GM10248 (cell line): ENCODE measurements at places on chromosomes 2 and 18.

GRCh38 chr18:28075501-28075900, 101.4 kb downstream of the CDH2 start:
- DNase-seq = no peak

DNA sequence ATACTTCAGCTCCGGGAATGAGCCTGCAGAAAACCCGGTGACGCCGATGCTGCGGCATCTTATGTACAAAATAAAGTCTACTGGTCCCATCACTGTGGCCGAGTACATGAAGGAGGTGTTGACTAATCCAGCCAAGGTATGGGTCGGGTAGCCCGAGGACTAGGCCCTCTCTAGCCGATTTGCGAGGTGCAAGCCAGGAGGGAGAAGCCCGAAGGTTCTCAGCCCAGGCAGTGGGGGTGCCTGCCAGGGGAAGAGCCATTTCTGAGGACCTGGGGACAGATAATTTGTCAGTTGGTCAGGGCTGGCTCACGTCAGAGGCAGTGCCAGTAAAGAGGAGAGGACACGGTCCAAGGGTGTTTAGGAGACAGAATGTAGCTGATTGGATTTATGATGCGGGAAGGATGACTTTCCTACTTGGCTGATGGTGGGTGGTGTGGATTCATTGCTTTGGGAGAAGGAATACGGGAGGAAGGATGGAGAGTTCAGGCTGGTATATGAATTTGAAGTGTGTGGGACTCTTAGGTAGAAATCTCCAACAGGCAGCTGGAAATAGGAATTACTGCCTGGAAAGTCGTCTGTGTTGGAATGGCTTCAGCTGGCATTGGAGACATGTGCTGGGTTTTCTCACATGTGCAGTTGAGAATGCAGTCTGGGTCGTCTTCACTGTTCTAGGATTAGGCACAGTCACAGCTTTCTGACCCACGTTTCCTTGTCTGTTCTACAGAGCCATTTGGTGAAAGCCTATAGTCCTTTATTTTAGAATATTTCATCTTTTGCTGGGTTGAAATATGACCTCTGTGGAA, 874 bp downstream of the NDUFAF7 start:
- DNase-seq = peak; percentile 37

GRCh38 chr2:60867007-60867406, 14.4 kb upstream of the REL start:
- no peak for DNase-seq

DNA sequence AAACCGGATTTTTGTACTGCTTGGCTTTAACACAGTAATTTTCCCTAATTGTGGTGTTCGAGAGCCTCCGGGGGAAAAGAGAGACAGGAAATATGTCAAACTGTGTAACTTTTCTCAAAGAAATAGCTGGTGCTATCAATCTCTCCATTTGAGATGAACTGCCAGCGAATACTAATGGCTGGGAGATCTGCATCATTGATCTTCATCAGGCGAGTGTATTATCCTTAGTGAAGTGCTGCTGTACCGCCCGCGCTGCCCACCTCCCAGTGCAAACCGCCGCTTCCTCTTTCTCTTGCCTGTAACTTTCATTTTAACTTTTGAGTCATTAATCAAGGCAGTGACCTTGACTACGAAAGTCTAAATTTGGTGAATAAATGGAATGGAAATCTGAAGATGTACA, 246.1 kb upstream of the ST6GAL2 start:
- DNase-seq = peak; percentile 10

DNA sequence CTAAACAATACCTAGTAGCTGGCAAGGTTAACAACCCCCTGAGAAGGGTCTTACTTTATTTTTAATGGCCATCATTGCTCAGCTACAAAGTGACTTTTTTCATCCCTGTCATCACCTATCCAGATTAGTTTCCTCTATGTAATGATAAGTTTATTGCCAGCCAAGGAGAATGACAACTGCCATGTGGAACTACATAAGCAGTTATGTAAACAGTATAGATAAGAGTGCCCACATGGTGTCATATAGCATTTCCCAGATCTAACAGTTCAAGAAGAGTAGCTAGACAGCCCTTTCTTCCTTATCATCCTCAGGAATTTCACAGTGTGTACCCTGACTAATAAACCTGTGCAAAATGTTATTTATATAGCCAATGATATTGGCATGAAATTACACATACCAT, 240.2 kb upstream of the PIK3C3 start:
- DNase-seq = no peak

DNA sequence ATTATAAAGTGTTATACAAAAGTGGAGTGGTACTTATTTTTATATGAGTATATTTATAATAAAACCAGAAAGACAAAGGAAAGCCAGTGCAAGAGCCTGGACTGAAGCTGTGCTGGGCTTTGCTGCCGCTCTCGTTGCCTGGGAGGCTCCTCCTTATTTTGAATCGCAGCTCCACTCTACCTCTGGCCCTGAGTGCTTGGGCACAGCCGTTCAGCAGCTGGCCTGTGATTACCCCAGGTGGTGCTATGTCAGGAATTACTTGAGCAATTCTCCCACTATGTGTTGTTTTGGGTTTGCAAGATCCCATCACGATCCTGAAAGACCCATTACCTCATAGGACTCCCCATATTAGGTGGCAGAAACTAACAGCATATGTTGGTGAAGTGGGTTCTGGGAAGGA, 53.0 kb upstream of the LCLAT1 start:
- no peak for DNase-seq

GRCh38 chr2:180621941-180622918, 358.2 kb upstream of the UBE2E3 start:
- DNase-seq = no peak

- peak; percentile 5 for DNase-seq
Observed at GRCh38 chr2:128690431-128690830, 371.8 kb upstream of the HS6ST1 start.

DNA sequence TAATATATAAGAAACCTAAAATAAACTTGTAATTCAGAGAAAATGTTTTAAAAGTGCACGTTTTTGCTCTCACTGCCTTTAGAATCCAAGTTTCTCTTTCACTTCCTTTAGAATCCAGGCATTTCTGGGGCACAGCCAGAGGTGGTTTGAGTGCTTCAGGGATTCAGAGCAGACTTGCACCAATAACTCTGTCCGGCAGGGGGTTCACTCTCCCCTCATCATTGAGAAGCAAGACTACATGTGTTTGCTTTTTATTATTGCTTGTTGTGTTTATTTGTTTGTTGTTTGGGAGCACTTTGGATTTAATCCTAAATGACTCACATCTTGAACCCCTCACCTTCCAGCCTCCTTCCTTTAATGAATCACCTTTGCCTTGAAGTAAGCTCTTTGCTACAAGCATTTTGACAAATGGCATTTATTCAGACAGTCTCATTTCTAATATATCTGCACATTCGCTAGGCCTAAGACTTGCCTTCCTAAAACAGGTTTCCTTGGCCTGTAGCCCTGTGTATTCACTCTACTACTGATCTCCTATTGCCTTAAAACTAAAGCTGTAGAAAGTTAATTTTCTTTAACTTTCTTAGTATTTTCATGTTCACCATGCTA, 233.5 kb upstream of the ATP5MC3 start:
- no peak for DNase-seq

- DNase-seq = no peak
Observed at GRCh38 chr2:223834431-223834830, 3.0 kb downstream of the AP1S3 start.

GRCh38 chr18:50704357-50704940, 115.4 kb downstream of the MRO start:
- DNase-seq = no peak

DNA sequence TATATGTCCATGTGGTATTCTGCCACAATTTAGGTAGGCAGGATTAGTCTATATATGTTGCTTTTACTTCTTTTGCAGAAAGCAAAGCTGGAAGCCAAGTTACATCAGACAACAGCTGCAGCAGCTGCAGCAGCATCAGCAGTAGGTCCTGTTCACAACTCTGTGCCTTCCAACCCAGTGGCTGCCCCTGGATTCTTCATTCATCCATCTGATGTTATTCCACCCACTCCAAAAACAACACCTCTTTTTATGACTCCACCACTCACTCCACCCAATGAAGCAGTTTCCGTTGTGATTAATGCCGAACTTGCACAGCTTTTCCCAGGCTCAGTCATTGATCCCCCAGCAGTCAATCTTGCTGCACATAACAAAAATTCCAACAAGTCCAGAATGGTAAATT, 107.6 kb downstream of the BIRC6 start:
- no peak for DNase-seq

DNA sequence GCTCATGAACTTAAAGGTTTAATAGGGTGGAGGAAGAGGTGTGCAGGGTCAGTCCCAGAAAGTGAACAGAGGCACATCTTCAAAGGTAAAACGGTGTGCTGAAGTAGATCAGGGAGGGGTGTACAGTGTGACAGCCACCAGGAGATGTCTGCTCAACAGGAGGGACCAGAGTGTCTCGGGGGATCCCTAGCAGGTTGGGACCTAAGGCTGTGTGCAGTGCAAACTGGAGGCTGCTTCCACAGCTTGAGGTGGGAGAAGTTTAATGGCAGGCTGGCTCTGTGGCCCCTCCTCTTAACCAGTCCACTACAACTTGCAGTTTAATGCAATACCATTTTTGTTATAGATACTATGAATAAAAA, 33.2 kb downstream of the PLA2R1 start:
- no peak for DNase-seq

- peak; percentile 49 for DNase-seq
Observed at GRCh38 chr2:36663851-36664695, 32.4 kb upstream of the VIT start.

- no peak for DNase-seq
Observed at GRCh38 chr18:33745151-33745795, 167.3 kb downstream of the ASXL3 start.

DNA sequence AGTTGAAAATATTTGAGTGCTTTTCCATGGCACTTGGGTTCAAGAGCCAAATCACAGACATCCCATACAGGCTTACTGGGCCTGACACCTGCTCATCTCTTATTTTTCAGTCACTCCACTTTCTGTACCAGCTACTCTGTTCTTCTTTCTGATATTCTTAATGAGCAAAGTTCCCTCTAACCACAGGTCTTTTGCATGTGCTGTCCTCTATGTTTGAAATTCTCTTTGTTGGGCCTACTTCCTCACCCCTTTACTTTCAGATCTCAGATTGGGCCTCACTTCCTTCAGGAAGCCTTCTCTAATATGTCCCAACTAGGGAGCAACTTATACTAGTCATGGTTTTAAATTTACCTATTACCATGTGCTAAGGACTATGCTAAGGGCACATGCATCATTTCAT, 81.8 kb upstream of the RBMS1 start:
- DNase-seq = no peak

DNA sequence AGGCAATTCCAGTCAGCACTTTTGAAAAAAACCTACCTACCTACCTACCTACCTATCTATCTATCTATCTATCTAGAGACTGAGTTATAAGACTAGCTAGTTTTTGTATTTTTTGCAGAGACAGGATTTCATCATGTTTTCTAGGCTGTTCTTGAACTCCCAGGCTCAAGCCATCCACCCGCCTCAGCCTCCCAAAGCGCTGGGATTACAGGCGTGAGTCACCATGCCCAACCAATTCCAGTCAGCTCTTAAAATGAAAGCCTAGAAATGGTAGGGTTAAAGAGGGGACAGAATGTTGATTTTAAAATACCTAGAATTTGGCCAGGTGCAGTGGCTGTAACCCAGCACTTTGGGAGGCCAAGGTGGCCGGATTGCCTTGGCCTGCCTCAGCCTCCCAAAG, 19.1 kb downstream of the MSH2 start:
- DNase-seq = no peak

GRCh38 chr2:85796046-85796340, 42.2 kb downstream of the ATOH8 start:
- no peak for DNase-seq

- DNase-seq = no peak
Observed at GRCh38 chr2:40093021-40093675, 314.1 kb upstream of the THUMPD2 start.

- DNase-seq = no peak
Observed at GRCh38 chr2:235560345-235560744, 66.5 kb downstream of the AGAP1 start.

DNA sequence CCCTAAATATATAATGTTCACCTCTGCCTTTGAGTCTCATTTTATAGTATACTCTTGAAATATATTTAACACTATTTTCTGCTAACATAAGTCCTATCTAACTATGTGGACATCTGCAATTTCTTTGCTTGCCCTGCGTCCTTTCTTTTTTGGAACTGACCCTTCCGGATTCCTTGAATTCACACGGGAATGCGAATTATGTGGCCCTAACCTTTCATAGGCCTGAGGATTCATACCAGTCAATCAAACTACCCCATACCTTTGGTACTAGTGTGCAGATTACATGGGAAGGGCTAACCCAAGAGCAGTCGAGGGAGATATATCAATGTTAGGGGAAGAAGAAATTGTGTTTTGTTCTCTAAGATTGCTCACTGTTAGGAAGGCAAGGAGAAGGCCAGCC, 56.4 kb downstream of the NRXN1 start:
- DNase-seq = no peak

- DNase-seq = no peak
Observed at GRCh38 chr2:234751275-234751973, 200.4 kb upstream of the SH3BP4 start.

DNA sequence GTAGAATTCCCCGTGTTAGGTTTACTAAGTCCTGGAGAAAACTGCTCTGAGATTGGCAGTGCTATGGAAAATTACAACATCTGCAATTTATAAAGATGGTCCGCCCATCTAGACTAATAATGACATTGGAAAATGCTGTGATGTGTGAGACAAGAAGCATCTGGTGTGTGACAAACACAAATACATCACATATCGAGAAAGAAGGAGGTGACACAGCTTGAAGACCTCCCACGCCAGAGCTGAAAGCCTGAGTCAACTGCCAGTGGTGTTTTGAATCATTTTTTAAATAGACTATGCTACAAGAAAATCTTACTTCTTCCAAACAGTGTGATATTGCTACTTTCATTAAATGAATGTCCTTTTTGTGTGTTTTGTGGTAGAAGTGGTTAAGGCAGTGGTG, 8.6 kb upstream of the ANO7 start:
- DNase-seq = peak; percentile 69

DNA sequence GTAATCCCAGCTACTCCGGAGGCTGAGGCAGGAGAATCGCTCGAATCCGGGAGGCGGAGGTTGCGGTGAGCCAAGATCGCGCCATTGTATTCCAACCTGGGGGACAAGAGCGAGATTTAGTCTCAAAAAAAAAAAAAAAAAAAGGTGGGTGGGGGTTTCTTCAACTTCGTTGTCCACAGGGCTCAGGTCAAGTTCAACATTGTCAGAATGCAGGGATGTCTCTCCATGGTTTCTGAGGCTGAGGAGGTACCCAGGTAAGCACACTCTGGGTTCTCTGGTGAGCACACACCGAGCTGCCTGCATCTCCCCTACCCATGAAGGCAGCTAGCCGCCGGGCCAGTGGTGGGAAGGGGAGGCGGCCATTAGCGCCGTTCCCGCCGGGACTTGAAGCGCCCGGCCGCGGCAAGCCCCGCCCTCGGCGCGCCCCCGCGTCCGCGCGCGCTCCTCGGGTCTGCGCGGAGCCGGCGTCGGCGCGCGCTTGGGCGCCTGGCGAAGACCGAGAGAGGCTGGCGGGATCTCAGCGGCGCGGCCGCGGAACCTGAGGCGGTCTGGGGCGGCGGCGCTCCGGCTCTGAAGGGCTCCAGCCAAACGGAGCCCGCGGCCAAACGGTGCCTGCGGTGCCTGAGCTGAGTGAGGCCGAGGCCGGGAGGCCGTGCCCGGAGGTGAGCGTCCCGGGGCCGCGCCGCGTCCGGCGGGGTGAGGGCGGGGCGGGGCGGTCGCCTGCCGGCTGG, at the start of gene UBXN2A:
Gene UBXN2A, plus strand, starts transcription at position 477 of the 731 bp plus-strand sequence. CDS start 17,852 bp downstream, outside the sequence.
- DNase-seq = peak; percentile 89

GRCh38 chr18:55275039-55275901, 312.7 kb downstream of the TCF4 start:
- no peak for DNase-seq

- DNase-seq = no peak
Observed at GRCh38 chr2:159712929-159713420, 669 bp downstream of the MARCHF7 start.
